ENCODE measurements at places on chromosomes 3 and 15.

- no peak for DNase-seq
These were observed 367.2 kb downstream of the OTOL1 start for GRCh38 chr3:161863775-161864174.

GRCh38 chr3:195877767-195878423 is 30.5 kb downstream of the TNK2 start:
- DNase-seq: no peak

DNA sequence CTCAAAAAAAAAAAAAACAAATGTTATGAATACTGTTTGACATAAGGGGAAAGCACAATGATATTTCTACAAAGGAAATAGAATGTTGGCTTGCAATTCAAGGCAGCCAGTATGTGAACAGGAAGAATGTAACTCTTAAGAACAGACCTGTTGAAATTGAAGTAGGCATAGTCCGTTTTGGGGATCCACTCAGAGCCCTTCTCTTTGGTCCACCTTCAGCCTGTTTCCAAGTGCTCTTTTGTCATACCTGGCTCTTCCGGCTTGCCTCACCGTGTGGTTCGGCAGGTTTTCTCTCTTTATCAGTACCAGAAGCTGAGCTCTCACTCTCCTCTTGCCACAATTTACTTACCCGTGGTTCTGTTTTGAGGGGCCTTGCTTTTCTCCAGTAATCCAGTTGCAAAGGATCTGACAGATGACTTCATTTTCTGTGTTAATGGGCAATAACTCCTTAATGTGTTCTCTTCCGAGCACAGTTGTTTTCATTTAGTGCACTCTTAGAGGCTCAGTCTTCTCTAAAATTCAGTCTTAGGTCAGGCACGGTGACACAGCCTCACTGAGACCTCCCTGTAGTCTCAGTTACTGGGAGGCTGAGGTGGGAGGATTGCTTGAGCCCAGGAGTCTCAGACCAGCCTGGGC is 6.7 kb downstream of the ABHD17C start:
- DNase-seq: no peak

GRCh38 chr3:181278468-181279238 is 289.1 kb upstream of the DNAJC19 start:
- no peak for DNase-seq

DNA sequence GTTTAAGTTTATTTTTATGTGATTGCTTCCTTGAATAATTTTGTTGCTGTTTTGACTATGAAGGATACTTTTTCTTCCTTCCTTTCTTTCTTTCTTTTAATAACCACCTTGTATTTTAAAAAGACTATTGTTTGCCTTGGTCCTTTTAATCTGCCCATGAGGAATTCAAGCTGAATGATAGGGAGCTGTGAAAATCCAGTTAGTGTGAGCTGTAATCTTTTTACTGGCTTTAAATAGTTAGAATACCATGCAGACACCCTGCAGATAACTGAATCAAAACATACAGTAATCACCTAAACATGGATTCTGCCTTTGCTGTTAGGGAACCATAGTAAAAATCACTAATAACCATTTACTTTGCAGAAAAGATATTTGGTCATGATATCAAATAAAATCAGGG is 110.7 kb downstream of the RSRC1 start:
- DNase-seq: no peak

DNA sequence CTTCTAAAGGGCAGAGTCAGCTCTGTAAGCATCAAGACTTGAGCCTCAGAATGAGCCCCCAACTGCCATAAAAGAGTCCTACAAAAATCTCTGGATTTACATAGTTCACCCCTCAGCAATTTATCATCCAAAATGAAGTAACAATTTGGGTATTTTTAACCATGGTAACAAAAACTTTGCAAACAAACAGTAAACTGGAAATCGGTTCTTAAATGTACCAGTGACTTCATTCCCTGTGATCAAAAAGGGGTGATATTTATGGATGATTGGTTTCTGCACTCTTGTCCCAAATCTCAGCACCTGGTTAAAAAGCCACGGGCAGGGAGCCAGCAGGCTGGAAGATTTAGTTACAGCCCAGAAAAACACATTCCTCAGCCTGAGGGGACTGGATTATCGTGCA is 73.6 kb downstream of the TFG start:
- no peak for DNase-seq

DNA sequence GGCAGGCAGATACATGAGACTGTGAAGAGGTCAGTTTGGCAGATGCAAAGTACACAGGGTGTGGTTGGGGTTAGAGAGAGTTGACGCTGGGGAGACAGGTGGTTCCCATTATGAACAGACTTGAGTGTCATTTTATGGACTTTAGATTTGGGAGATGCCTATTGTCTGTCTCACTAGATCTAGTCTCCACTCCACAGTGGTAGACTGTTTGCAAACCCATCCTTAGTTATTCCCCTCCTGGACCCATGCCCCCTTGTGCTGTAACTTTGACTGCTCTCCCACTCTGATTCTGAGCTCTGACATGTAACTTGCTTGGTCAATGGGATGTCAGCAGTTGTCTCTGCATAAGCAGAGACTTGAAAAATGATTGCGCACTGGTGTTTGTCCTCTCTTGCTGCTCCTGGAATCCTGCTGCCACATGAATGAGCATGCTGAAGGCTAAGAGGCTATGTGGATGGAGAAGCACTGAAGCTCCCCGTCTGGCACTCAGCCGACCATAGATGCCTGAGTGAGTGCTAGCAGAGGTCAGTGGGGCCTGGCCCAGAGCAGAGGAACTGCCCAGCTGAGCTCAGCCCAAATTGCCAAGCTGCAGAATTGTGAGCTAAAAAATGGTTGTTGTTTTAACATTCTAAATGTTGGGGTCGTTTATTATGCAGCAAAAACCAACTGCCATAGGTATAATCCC is 88.2 kb downstream of the FAM43A start:
- no peak for DNase-seq

DNA sequence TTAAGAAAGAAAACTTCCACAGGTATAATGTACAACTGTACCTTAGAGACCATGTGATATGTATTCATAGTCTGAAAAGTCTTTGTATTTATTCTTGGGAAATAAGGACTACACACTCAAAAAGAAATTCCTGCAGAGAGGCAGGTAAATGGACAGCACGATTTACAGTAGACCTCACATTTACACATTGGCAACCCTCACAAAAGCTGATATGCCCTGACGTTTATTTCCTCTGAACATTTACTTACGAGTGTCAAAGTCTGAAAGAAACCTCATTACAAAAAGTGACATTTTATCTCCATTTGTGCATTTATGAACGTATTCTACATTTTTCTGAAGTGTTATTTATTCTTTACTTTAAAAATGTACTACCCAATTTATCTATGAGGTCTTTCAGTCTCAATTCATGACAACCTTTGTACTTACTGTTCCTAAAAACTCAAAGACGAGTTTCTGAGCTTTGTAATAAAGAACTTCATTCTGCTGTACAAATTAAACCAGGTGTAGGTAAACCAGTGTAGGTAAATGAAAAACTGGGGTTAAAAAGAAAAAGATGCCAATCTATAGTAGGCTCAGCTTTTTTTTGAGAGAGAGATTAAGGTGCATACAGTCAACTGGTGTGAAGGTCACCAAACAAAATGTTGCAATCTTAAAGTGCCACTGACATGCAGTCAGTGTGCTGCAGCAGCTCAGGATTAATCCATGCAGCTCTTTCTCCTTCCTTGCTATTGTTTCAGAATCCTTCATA is 44.3 kb downstream of the THRB start:
- no peak for DNase-seq

- no peak for DNase-seq
These were observed 29.0 kb upstream of the PLSCR4 start for GRCh38 chr3:146279951-146280350.

- DNase-seq: peak; percentile 69
These were observed 50.3 kb downstream of the ABTB1 start for GRCh38 chr3:127723011-127723567.

Measured in NCI-H446 treated with DMSO at 0.1 percent for 48 hours (cell line).